ENCODE measurements at places on chromosomes 5 and 9.

DNA sequence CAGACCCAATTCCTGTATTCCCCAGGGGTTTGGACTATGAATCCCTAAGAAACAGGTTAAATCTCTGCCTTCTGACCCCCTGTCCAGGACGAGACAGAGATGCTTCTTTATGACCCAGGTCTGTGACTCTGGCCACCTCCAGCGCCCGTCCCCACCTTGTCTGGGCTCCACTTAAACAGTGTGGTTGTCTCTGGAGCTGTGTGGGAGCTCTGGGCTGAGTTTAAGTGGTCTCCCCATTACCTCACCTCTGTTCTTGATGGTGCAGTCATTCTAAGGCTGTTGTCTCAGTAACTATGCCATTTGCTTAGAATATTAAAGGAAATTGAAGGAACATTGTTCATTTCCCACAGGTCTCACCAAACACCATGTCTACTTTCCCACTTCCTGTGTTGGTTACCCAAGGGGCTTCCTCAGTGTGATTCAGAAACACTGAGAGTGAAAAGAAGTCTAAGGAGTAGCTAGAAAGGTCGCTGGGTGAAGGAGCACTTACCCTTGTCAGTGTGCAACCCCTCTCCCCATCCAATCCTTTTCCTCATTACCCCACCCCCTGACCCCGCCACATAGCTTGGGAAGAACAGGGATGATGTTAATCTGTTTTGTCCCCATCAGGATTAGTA lies 127.8 kb upstream of the CKMT2 start:
- no peak for DNase-seq

DNA sequence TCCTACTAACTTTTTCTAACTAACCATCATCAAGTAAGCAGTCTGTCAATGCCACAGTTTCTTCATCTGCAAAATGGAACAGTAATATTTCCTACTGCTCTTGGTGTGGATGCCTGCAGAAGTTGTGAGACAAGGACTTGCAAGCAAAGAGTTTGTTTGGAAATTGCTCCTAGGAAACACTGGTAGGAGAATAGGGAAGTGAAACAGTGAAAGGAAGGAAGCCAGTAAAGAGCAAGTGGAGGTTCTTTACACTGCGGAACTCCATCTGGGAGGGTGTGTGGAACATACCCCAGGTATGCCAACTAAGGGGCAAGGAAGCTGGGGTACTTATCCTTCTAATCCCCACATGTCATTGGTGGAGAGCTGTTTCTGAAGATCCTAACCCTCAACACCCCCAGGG lies 119.9 kb downstream of the FOXD1 start:
- no peak for DNase-seq

GRCh38 chr9:37187713-37188439 lies 67.5 kb downstream of the ZCCHC7 start:
- no peak for DNase-seq

DNA sequence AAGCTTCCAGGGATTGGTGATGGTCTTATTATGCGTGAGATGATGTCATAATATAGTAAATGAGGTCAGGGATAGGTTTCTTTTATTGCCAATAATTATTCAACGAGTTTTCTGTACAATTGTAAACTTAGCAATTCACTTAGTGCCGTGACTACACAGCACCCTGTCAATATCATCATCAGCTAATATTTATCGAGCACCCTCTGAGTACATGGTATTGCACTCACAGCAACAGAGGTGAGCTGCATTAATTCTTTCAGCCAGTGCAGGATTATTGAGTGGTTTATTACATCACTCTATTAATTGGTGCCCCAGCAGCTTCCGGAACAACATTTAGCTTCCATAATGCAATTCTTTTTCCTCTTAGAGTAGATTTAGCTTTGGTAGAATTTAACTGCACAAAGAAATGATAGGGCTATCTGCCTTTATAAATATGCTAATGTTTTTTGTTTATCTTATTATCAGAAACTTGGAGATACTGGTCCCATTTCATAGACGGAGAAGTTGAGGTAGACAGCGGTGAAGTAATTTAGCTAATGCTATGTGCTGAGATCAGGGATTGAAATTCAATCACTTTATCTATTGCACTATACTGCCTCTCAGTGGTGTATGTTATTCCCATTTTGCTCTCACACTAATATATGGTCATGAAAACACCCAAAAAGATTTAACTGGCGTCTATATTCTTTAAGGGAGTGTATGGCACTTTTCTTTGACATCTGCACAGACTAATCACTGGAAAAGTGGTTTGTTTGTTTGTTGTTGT lies 726.1 kb upstream of the WWC1 start:
- DNase-seq: no peak

DNA sequence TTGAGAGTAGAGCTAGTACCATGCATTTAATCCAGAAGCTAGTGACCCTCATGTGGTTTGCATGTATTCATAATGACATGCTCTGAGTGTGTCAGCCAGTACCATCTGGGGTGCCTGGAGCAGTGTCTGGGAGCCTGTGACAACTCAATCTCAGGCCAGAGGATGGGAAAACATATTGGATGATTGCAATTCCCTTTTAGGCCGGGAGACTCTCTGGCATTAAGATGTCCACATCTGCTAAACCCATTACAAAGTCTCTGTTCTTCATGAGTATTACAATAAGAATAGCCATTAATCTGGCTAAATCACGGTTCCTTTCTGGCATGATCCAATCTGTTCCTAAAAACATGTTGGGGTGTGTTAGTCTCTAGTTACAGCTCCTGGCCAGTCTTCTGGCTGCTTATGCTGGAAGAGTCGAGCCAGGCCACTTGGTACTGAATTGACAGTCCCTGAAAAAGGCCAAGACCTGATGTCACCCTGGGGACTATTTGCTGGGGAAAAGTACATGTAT lies 475.7 kb downstream of the ENC1 start:
- no peak for DNase-seq

- DNase-seq: no peak
Measured at GRCh38 chr9:35859310-35859989, 10.8 kb downstream of the OR13J1 start.

DNA sequence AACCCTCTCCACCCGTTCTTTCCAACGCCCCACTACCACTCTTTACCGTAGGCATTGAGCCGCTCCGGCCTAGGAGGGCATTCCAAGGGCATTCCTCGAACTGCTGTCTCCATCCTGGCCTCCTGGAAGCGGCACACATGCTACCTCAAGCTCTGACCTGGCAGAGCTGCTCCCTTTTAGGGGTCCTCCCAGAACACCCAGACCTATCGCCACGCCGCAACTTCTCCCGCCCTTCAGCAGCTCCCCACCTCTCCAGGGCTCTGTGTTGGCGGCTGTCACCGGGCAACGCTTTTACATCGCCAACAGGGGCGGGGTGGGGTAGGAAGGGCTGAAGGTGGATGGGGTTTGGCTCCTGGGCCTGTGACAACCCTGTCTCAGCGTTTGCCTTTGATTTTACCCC lies 4.6 kb upstream of the MYORG start:
- no peak for DNase-seq

GRCh38 chr9:92146610-92147009 lies 31.4 kb upstream of the SPTLC1 start:
- DNase-seq: no peak

GRCh38 chr9:18610956-18611355 lies 137.0 kb downstream of the ADAMTSL1 start:
- no peak for DNase-seq

- no peak for DNase-seq
Measured at GRCh38 chr5:45796959-45797553, 100.9 kb upstream of the HCN1 start.

- DNase-seq: no peak
Measured at GRCh38 chr5:160464466-160464797, 42.8 kb downstream of the PTTG1 start.
